ENCODE measurements at places on chromosomes 3 and 15.

DNA sequence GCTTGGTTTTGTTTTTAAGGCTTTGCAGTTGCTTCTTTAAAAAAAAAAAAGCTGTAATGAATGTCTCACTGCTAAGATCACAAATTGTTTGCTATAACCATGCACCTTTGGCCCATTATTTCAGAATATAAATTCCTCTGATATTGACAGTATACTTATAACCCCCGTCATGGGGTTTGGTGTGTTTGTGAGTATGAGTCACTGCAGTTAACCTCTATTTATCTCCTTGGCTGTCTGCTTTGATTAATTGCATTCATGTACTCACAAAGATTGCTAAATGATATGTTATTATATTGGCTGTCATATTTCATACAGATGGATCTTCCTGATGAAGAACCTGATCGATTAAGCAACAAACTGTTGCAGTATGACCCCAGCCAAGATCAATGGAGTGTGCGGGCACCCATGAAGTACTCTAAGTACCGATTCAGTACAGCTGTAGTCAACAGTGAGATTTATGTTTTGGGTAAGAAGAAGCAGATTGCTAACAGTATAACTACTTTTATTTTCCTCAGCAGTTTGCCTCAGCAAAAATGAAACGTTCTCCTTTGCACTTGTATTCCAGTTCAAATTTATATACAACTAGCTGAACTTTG lies 14.9 kb downstream of the KBTBD12 start:
- DNase-seq = no peak

- DNase-seq = no peak
Measured at GRCh38 chr3:41198046-41198445, 1.3 kb upstream of the CTNNB1 start.

- no peak for DNase-seq
Measured at GRCh38 chr3:13549623-13550422, 898 bp downstream of the FBLN2 start.

DNA sequence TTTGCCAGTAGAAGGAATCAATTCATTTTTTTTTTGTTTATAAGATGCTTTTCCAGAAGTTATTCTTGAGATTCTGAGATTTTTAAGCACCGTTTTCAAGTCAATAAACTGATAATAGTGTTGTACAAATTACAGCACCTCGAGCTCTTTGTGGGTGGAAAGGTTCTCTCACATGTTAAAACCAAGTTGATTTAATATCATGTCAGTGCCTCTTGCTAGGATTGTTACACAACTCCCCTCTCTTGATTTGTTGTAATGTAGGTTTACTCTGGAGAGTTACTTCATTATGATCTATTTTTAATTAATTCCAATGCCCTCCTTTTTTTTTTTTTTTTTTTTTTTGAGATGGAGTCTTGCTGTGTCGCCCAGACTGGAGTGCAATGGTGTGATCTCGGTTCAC lies 25.8 kb upstream of the UBXN7 start:
- no peak for DNase-seq

DNA sequence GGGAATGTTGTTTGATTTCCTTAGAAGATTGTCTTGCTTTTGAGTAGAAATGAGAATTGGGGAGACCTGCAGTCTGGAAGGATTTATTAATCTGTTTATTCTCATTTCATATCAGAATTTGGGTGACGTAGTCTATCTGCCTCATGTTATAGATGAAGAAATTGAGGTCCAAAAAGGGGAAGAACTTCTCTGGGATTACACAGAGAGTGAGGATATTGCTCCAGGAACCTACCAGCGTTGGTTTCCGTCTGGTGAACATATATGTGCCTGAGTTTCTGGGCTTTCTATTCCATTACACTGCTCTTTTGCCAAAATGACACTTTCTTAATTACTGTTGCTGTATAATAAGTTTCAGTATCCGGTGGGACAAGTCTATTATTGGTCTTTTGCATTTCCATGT lies 51.8 kb downstream of the CTDSPL start:
- DNase-seq = no peak

DNA sequence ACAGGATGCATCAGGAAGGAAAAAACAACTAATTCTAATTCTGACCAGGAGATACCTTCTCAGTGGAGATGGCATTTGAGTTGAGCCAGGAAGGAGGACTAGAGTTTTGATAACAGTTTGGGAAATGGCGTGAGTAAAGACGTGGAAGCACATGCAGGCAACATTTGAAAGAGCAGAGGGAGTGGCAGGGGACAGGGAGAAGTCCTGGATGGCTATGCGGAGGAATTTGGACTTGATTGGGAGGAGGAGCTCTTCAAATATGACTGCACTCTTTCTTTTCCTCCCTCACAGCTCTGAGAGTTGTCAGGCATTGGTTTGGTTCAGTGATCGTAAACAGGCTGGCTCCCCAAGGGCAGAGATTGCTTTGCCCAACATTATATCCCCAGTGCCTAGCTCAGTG lies 84.0 kb upstream of the LIMD1 start:
- DNase-seq = no peak

DNA sequence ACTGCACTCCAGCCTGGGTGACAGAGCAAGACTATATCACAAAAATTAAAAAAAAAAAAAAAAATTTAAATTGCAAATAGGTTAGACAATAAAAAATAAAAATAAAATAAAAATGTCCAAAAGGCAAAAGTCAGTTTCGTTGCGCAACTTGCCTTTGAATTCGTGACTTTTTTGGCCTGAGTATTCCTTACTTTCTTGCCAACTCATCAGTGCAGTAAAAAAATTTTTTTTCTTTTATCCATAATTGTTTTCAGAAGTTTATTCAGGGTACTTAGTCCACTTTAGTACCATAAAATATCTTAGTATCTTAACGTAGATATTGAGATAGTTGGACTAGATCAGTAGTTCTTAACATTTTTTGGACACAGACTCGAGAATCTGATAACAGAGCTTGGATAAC lies 22.4 kb upstream of the CILP start:
- no peak for DNase-seq

DNA sequence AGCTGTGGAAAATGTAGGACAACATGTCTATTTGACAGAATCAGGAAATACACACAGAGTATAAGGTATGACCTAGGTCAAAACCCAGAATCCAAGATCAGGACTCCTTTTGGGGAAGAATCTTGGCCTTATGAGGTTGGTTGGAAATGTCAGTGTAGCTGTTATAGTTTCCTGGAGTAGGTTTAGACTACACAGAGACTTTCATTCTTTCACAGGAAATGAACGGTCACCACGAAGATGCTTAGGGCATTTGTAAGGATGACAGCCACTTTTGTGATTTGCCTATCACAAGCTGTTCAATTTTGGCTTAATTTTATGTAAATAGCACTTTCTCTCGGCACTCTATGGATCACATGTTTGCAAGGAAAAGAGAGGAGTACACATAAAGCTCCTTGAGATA lies 18.6 kb upstream of the ZBTB20 start:
- DNase-seq = no peak

GRCh38 chr3:24472358-24472757 lies 22.3 kb downstream of the THRB start:
- DNase-seq = no peak
